Smooth muscle cell of bladder (primary cell): ENCODE measurements at places on chromosomes 7 and 10. TPM values are rescaled to one million over a fixed set of nuclear protein-coding genes. Genes with fewer than 3 reads are reported as not detected.

The FOXP2 gene
- total RNA-seq: 2.4 and 3.2 TPM in 2 replicates

The KAZALD1 gene
- 18.2 and 30.3 TPM in 2 replicates for total RNA-seq

The PFKFB3 gene
- total RNA-seq: 13.8 and 42.4 TPM in 2 replicates

The ZNF107 gene
- 0.92 and 1.3 TPM in 2 replicates for total RNA-seq

The SPDYE8 gene
- total RNA-seq: not detected in 2 replicates

The MMP21 gene
- under 0.01 and 0.09 TPM in 2 replicates for total RNA-seq

The DYNC1I1 gene
- total RNA-seq: 0.28 and 0.83 TPM in 2 replicates

The CLCN1 gene
- total RNA-seq: 0.09 and 0.14 TPM in 2 replicates

The OR2A1 gene
- total RNA-seq: not detected in 2 replicates

The RAPGEF5 gene
- total RNA-seq: 1.1 and 2.4 TPM in 2 replicates

The MRC1 gene
- under 0.01 TPM in 2 replicates for total RNA-seq

The TRPV6 gene
- total RNA-seq: not detected in 2 replicates

The C10orf62 gene
- total RNA-seq: 0.14 TPM in 1 of 2 replicates, not detected in the other

The CACNA2D1 gene
- 90.3 and 108 TPM in 2 replicates for total RNA-seq

The PLAC9 gene
- 12.3 and 18.9 TPM in 2 replicates for total RNA-seq

The SORCS1 gene
- 0.14 and 0.18 TPM in 2 replicates for total RNA-seq

The ST8SIA6 gene
- total RNA-seq: not detected in 2 replicates

The IDI2 gene
- not detected in 2 replicates for total RNA-seq

The SLC16A9 gene
- total RNA-seq: 0.14 and 0.55 TPM in 2 replicates

The NUPR2 gene
- total RNA-seq: not detected in 2 replicates

The FAM241B gene
- 0.46 TPM in 1 of 2 replicates, not detected in the other for total RNA-seq

The ACSM6 gene
- total RNA-seq: not detected in 2 replicates

The DNMBP gene
- total RNA-seq: 11.8 and 14.7 TPM in 2 replicates

The MAT1A gene
- total RNA-seq: not detected in 2 replicates

The MASTL gene
- total RNA-seq: 6.8 and 8.1 TPM in 2 replicates

The SLC18A2 gene
- total RNA-seq: not detected in 2 replicates

The STEAP2 gene
- 36.7 and 50.3 TPM in 2 replicates for total RNA-seq

The SEC61G gene
- 259 and 303 TPM in 2 replicates for total RNA-seq

The ACHE gene
- not detected in 2 replicates for total RNA-seq

The NEURL1 gene
- 0.57 and 1.6 TPM in 2 replicates for total RNA-seq

The CCDC7 gene
- 13.7 and 15.7 TPM in 2 replicates for total RNA-seq

The PLAU gene
- total RNA-seq: 36.7 and 143 TPM in 2 replicates

The VENTX gene
- total RNA-seq: not detected in 2 replicates

The FKBP6 gene
- total RNA-seq: under 0.01 TPM in 1 of 2 replicates, not detected in the other

The KDM7A gene
- 4.8 and 5.7 TPM in 2 replicates for total RNA-seq

The EPHB6 gene
- total RNA-seq: 0.65 and 2.6 TPM in 2 replicates

The PON1 gene
- not detected in 2 replicates for total RNA-seq

The IGFBP3 gene
- total RNA-seq: 98.1 and 589 TPM in 2 replicates

The MSS51 gene
- 0.85 and 1.2 TPM in 2 replicates for total RNA-seq

The CHST12 gene
- 2.6 and 7.1 TPM in 2 replicates for total RNA-seq

The STX1A gene
- 10.2 and 10.7 TPM in 2 replicates for total RNA-seq

The ZNF485 gene
- total RNA-seq: 1.7 and 1.9 TPM in 2 replicates

The PARD3 gene
- total RNA-seq: 50.8 and 57.1 TPM in 2 replicates

The WIPF3 gene
- under 0.01 TPM in 1 of 2 replicates, not detected in the other for total RNA-seq

The ITIH5 gene
- 1.1 and 3.0 TPM in 2 replicates for total RNA-seq

The MYL10 gene
- total RNA-seq: not detected in 2 replicates

The GDF10 gene
- 0.14 and 1.2 TPM in 2 replicates for total RNA-seq

The CRHR2 gene
- not detected in 2 replicates for total RNA-seq

The LOXL4 gene
- 25.7 and 32.9 TPM in 2 replicates for total RNA-seq

The UTF1 gene
- not detected in 2 replicates for total RNA-seq

The TDRD1 gene
- total RNA-seq: under 0.01 and 0.83 TPM in 2 replicates
